H9 (cell line): ENCODE measurements at places on chromosomes 13 and 19.
A peak's percentile ranks its signal among the peaks of the same experiment; 100 is the strongest.

DNA sequence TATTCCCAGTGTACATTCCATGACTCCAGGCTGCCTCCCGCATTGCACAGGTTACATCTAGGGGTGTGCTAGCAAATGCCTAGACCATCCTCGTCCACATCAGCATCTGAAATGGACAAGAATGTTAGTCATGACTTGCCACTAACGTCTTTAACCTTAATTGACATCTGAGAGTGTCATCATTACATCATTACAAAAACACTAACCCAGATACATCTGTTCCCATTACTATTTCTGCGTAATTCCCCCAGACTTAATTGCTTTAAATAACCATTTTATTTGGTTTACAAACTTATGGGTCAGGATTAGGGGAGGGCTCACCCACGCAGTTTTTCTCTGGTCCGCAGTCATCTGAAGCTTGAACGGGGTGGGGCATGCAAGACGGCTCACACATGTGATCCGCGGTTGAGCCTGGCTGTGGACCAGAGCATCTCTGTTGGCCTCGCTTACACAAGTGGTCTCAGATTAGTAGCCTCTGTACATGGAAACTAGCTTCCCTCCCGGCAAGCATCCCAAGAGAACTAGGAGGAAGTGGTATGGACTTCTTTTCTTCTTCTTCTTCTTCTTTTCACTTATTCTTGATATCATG lies 15.9 kb downstream of the KL start:
- DNase-seq, result no peak

- no peak for DNase-seq
These were observed 2.3 kb upstream of the ZNRF4 start for GRCh38 chr19:5452594-5453565.

DNA sequence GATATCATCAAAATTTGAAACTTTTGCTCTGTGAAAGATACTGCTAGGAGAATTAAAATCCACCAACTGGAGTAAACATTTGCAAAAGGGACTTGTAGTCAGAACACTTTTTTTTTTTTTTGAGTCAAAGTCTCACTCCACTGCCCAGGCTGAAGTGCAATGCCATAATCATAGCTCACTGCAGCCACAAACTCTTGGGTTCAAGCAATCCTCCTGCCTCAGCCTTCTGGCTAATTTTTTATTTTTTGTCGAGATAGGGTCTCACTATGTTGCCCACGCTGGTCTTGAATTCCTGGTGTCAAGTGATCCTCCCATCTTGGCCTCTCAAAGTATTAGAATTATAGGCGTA lies 9.7 kb downstream of the ELAVL1 start:
- DNase-seq, result no peak

DNA sequence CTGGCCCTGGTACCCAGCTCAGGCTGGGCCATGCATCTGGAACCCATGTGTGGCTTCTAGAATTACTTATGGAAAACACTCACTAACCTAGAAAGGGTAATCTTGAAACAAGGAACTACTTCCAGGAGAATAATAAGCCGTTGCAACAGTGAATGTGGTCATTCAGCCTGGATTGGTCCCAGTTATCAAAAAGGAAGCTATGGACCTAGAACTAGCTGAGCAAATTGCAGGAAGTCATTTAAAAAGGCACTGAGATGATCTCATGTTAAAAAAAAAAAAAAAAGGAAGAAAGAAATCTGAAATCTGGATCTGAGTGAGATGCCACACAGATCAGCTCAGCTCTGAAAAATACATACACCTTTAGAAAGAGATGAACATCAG lies 59.6 kb downstream of the DCT start:
- no peak for DNase-seq

DNA sequence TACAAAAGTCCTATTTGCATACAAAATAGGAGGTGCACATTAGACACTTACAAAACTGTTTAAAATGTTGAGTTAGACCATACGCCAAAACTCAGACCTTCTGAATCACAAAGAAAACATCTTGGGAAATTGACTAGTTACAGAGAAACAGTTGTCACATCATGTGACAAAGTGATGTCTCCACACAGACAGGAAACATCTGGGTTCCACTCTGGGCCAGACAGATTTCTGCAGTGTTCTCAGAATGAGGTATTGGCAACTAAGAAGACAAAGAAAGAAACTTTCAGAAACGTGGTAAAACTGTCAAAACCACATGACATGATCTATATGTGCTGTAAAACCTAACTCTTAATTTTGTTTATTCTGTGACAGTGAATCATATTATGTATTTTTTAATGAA lies 6.7 kb downstream of the ZNF793 start:
- DNase-seq, result no peak

DNA sequence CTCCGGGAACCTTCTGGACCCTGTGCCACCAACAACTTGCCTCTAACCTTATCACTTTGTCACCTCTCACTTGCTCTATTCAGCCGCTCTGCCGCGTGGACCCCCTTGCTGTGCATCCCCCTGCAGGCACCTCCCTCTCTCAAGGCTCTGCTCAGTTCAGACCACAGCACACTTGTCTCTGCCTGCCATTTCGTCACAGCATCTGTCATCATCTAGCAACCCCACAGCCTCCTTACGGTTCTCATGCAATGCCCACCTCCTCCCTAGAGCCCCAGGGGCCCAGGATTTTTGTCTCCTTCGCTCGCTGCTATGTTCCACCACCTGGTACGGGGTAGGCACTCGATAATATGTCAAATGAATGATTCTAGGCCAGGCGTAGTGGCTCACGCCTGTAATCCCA lies 4.8 kb downstream of the HAUS8 start:
- no peak for DNase-seq

GRCh38 chr19:13099073-13099999 lies 3.3 kb downstream of the LYL1 start:
- DNase-seq, result peak; percentile 78

- peak; percentile 70 for DNase-seq
These were observed at the start of gene LYL1 for GRCh38 chr19:13102666-13103580. LYL1 (minus strand) TSS chr19:13102858; CDS start chr19:13101171, 1,687 bp downstream.

DNA sequence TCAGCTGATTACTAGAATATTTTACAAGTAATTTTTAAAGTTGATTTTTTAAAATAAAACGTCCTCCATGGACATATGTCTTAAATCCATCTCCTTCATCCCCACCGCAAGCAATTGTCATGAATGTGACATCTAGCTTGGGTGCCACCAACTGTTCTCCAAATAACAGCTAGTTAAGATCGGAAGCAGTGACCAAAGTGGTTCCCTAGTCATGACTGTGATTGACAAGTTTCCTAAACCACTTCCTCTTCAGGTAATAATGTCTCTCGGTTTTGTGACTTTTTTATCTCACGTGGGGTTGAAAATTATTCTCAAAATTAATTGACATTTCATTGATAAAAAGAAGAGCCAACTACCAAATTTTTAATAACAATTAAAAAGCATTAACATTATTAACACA lies 135.3 kb upstream of the MIR17HG start:
- DNase-seq, result no peak

DNA sequence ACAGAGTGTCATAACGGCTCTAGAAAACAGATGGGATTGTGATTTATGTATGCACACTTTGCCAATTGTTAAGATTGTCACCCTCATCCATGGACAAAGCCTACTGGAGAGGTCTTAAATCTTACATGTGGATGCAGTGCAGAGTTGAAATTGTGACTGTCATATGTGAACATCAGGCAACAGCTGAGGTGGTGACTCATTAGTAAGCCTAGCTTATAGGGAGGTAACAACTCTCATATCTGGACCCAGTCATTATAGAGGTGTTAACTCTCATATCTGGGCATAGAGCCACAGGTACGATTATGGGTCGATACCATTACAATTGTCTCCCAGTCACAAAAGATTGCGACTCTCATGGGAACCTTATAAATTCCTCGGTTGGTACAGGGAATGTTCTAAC lies 29.8 kb upstream of the ZNF254 start:
- no peak for DNase-seq

GRCh38 chr13:24254146-24254841 lies 55.1 kb upstream of the C1QTNF9 start:
- DNase-seq, result no peak

- DNase-seq, result no peak
These were observed 36.5 kb upstream of the TSHZ3 start for GRCh38 chr19:31385744-31386143.
